ENCODE measurements at places on chromosomes 6 and 20.

GRCh38 chr6:53294095-53294494, 54.7 kb downstream of the ELOVL5 start:
- no peak for DNase-seq

GRCh38 chr20:35883336-35883777, 70.9 kb downstream of the SCAND1 start:
- no peak for DNase-seq

DNA sequence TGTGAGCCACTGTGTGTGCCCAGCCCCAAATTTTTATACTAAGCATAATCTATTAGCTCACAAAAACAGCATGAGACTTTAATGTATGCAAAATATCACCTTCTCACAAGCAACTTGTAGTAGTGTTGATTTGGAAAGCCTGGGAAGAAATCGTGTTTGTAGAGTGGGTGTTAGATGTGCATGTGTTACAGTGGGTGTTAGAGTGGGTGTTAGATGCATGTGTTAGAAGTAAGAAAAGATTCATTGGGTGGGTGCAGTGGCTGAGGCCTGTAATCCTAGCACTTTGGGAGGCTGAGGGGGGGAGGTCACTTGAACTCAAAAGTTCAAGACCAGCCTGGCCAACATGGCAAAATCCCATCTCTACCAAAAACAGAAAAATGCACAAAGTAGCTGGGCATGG, 6.3 kb upstream of the SCAF8 start:
- no peak for DNase-seq

DNA sequence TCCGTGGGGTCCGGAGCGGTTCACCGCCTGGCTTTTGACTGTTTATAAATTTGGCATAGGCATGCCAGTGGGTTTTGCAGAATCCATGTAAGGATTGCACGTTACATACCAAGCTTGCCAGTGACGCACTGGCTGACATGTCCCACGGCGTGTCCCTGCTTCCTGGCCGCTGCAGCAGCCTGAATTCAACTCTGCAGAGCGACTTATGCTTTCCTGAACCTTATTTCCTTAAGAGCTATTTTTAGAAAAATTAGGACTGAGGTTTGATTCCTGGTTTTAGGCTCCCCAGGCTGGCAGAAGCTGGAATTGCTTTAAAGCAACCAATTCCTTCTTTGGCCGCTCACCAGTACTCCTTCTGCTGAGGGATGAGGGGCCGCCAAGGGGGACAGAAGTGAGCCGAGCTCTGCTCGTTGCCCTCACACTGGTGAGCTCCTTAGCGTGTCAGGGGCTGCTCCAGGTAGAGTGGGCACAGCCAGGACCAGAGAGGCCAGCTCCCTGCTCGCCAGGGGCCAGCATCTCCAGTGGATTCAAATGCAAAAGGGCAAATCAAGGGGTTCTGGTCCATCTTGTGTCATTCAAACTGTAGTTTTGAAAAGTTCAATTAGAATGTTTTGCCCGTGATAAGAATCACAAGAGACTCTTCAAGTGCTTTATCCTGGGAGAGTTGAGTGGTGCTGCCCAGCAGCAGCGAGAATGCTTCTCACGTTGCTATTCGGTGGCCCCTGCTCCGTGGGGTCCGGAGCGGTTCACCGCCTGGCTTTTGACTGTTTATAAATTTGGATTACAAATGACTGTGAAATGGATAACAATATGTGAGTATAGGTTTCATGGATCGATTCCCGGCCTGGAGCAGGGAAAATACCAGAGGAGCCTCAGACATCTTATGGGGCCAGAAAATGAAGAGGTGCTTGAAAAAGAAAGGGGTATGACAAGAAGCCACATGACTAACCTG, 17.5 kb upstream of the IRF4 start:
- DNase-seq, result no peak

- DNase-seq, result no peak
Measured at GRCh38 chr6:30130179-30130679, 5.7 kb upstream of the TRIM40 start.

Data from HuH-7.5 (cell line).